Activated naive CD4-positive, alpha-beta T cell treated with anti-CD3 and anti-CD28 coated beads for 36 hours (primary cell): ENCODE measurements at places on chromosomes 3 and 15.

DNA sequence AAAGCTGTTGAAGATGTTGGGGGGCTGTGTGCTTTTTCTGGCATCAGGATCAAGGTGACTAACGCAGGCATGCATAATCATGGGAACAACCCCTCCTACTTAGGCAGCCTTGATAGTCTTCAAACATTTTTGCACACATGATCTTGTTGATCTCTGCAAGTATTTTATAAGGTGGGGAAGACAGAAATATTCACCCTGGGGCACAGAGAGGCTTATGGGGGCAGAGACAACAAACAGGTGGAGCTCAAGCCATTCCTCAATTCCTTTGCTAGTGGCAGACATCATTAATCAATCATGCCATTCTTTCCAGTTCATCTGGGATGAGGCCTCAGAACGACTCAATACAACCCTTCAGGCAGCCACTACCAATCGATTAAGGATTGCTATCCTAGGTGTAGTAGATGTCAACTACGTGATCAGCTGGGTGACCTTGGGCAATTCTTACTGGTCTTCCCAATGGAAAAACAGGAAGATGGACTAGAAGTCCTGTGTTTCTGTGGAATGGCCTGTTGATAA, 110.3 kb upstream of the SMAD3 start:
- DNase-seq, result no peak

DNA sequence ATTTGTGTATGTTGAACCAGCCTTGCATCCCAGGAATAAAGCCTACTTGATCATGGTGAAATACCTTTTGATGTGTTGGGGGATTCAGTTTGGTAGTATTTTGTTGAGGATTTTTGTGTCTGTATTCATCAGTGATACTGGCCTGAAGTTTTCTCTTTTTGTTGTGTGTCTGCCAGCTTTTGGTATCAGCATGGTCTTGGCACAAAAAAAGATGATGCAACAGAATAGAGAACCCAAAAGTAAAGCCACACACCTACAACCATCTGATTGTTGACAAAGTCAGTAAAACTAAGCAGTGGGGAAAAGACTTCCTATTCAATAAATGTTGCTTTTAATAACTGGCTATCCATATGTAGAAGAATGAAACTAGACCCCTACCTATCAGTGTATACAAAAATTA, 77.6 kb downstream of the TCF12 start:
- DNase-seq, result no peak

GRCh38 chr15:68786753-68787152, 33.9 kb downstream of the ANP32A start:
- DNase-seq, result no peak

- no peak for DNase-seq
Observed at GRCh38 chr3:135325726-135326235, 530.7 kb downstream of the EPHB1 start.

DNA sequence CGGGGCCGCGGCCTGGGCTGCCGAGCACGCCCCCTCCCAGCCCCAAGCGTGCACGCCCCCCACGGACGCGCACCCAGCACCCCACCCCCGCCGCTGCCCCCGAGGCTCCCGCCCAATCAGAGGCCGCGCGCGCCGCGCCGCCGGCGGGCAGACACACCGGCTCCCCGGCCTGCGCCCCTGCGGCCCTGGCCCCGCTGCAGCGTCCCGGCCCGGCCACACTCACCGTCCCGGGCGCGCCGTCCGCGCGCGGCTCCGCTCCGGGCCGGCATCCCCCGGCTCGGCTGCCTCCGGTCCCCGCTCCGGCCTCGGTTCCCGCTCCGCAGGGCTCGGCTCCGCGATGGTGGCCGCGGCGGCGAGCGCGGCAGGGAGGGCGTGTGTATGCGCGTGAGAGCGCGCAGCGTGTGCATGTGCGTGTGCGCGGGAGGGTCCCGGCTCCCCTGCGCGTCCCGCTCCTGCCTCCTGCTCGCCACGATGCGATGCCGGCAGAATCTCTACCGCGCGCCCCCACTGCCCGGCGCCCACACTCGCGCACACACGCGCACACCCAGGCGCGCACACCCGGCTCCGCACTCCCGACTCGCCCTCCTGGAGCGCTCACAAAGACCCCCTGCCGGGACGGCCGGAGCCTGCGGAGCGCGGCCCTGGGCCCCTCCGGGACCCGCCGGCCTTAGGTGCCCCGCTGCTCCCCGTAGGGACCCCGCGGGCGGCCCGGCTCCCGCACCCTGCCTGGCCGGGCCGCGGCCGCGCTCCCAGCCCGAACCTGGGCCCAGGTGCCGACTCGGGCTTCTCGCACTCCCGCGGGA, 186.5 kb upstream of the LINGO1 start:
- DNase-seq, result no peak

GRCh38 chr15:89760303-89761008, 9.4 kb upstream of the MESP1 start:
- peak; percentile 85 for DNase-seq

DNA sequence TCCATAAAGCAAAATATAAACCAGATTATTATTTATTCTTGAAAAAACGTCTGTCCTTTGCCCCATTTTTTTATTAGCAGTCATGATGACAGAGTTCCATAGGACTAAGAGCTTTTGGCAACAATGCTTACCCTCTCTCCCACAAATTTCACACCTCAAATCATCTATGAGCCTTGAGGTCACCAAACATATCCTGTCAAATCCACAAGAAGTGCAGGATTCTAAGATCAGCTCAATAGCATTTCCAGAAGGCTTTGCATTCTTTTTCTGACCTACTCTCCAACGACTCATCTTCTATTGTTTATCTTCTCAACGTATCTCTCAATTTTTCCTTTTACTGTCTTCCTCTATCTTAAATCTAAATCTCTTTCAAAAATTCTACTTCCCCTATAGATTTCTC, 619.1 kb upstream of the BCHE start:
- DNase-seq, result no peak

- DNase-seq, result no peak
Observed at GRCh38 chr3:167302678-167303077, 77.4 kb downstream of the ZBBX start.

GRCh38 chr3:121545049-121545573, 677 bp downstream of the POLQ start:
- peak; percentile 8 for DNase-seq

- DNase-seq, result no peak
Observed at GRCh38 chr15:73969151-73969759, 22.8 kb downstream of the STOML1 start.

- DNase-seq, result peak; percentile 44
Observed at GRCh38 chr3:49803465-49804140, 542 bp downstream of the INKA1 start.

GRCh38 chr3:63807961-63808565, 11.0 kb upstream of the C3orf49 start:
- no peak for DNase-seq

DNA sequence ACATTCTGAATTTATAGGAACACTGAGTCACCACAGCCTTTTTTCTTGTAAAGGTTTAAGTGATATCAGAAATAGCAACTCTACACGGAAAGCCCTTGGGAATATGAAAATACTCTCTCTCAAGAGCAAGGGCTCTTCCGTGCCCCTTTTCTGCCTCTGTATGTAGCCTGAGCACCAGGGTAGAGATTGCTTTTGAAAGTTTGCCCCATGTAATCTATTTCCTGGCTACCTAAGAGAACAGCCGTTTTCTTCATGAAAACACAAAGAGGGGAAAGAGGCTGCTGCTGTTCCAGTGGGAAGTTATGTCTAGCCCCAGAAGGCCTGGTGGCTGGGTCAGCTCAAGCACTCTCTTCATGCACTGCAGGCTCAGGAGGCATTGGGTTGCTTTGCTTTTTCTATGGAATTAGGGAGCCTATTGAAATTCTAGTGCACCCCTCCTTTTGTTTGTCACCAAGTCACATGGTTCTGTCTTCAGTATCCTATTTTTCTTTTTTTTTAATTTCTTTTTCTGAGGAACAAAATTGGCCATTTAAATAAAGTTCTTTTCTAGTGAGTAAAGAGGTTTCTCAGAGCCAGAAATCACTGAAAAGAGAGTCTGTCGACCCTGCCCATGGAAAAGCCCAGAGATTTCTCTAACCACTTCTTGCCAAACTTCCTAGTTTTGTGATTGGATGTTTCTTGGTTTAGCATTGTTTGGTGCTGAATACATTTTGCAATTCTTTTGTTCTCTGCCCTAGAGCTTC, 39.5 kb downstream of the TIGIT start:
- DNase-seq, result no peak

GRCh38 chr3:43919029-43919428, 228.3 kb downstream of the ABHD5 start:
- DNase-seq, result no peak

DNA sequence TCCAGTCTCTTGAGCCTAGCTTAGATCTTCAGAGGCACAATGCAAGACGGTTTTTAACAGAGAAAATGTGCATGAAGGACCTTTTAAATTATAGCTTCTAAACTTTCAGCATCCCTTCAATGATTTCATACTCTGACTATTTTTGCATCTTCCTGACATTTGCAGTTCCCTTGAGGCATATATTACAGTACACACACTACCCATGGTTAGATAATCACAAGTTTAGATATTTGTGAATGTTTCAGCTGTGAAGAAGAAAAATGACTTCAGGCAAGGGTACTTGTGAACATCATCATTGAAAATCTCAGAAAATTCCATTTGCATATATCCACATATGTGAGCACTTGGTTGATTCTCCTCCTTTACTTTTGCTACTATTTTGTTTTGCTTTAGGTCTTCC, 341.5 kb downstream of the ROBO2 start:
- no peak for DNase-seq

DNA sequence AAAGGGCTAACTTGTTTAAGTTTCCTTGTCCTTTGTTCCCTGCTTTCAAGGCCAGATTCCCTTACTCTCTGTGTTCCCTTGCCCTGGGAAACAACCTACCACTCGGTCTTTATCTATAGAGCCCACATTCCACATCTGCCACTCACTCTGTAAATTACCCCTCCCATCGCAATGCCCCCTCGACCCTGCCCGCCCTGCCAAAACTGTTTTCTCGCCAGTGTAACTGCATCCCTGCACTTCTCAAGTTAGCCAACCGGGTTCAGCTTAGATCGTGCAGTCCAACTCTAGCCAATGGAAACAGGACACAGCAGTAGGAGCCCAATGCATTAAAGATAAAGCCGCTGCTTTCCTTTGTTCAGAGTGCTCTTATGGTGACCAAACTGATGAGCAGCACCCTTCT, 263.6 kb downstream of the TBL1XR1 start:
- DNase-seq, result no peak

- peak; percentile 53 for DNase-seq
Observed at GRCh38 chr15:82999905-83000671, 11.4 kb downstream of the C15orf40 start.

DNA sequence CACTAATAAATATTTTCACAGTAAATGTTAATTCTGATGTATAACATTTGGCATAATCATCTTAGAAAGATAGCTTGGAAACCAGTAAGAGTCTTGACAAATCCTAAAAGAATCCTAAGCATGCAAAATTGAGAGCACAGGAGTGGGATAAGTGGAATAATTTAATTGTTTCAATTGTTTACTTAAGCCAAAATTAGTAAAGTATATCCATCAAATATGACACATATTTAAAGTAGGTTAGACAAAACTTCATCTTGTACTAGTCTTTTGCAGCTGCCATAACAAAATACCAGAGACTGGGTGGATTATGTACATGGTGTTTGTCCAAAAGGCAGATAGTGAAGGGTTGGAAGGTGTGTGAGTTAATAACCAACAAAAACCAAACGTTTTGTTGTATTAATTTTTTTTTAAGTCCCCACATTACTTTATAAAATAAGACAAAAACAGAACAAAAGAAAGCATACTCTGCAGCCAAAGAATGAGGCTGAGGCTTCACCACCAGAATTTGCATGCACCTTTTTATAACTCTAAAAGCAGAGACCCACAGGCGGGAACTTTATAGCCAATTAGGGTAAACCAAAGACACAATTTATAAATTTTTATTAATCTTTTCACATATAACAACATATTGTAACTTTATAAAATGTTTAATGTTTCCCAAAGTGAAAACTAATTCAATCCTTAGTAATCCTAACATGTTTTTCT, 41.9 kb upstream of the CD200R1L start:
- DNase-seq, result no peak

GRCh38 chr15:71501344-71502076, 308.8 kb upstream of the NR2E3 start:
- no peak for DNase-seq

- no peak for DNase-seq
Observed at GRCh38 chr3:152480282-152480953, 211.7 kb downstream of the MBNL1 start.

DNA sequence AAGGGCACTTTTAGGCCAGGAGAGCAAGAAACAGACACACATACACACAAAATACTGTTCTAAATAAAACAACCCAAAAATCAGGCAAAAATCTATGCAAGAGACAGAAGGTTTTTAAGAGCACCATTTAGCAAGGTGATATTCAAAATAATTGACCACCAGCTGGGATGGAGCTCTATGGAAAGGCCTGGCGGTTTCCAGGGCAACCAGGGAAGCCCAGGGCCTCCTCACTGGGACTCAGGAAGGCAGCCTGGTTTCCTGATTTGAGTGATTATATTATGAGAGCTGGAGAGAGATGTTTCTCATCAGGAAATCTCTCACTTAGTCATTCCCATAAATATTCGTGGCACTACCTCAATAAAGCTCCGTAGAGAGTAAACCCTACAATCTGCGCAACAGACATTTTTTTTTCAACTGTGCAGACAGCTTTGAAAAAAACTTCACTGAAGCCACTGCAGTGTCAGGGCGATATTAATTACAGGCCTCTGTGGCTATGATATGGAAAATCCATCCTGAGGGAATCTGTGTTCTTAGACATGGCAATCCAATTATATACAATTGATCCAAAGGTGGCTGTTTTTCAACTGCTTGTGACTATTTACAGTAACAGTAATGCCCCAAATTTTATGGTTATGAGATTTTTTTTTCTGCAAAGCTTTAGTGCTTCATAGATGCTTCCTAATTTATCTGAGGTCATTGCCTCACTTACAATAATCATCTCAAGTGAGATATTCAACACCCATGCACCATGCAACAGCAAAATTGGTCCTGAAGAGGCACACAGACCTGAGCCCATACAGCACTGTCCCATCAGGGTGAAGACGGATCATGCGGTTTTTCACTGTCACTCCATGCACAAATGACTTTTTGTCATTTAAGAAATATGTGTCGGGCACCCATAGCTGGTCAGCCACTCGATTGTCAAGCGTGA, 152.1 kb downstream of the GABRB3 start:
- no peak for DNase-seq

GRCh38 chr3:133410191-133410892, 10.5 kb downstream of the BFSP2 start:
- DNase-seq, result no peak

DNA sequence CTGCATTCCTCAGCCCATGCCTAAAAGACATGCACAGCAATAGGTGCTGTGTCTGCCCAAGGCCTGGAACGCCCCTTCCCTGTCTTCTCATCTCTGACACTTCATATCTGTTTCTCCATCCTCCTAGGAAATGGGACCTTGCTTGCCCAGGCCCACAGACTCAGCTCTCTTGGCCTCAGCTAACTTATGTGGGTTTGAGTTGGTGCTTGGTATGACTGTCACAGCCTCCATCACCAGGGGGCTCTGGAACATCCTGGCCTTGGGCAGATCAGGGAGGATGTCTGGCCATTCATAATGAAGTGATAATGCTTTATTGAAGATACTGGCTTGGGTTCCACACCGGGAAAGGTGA, 156.7 kb upstream of the SMAD3 start:
- DNase-seq, result no peak

GRCh38 chr3:157030712-157031111, 129.2 kb downstream of the CCNL1 start:
- DNase-seq, result no peak

- DNase-seq, result no peak
Observed at GRCh38 chr3:52193065-52193464, 4.9 kb upstream of the ALAS1 start.

GRCh38 chr15:41494190-41494921, 682 bp downstream of the ITPKA start:
- DNase-seq, result peak; percentile 53
